CD4-positive, alpha-beta T cell (primary cell): ENCODE measurements at places on chromosomes 13 and 19. TPM values are rescaled to one million over a fixed set of nuclear protein-coding genes. Genes with fewer than 3 reads are reported as not detected.
A peak's percentile ranks its signal among the peaks of the same experiment; 100 is the strongest.

Gene EPS8L1
- total RNA-seq: 2.0 TPM

- H3K36me3 ChIP-seq: no peaks in the 10 kb centered on the region
- DNase-seq: no peak
- no peak overlapping the region for H3K27ac ChIP-seq
- H3K27me3 ChIP-seq: no peaks in the 10 kb centered on the region
- H3K4me1 ChIP-seq: no peaks in the 10 kb centered on the region
These were observed 468.0 kb downstream of the UQCRFS1 start for GRCh38 chr19:28744943-28745342.

Gene SACS
- total RNA-seq: 11.6 TPM

- H3K36me3 ChIP-seq: no peaks in the 10 kb centered on the region
- no peak overlapping the region for H3K27ac ChIP-seq
- peaks cover 3% of the 10 kb centered on the region for H3K27me3 ChIP-seq
- H3K4me3 ChIP-seq: no peak overlapping the region
These were observed 14.8 kb downstream of the ZAR1L start for GRCh38 chr13:32300406-32300805.

DNA sequence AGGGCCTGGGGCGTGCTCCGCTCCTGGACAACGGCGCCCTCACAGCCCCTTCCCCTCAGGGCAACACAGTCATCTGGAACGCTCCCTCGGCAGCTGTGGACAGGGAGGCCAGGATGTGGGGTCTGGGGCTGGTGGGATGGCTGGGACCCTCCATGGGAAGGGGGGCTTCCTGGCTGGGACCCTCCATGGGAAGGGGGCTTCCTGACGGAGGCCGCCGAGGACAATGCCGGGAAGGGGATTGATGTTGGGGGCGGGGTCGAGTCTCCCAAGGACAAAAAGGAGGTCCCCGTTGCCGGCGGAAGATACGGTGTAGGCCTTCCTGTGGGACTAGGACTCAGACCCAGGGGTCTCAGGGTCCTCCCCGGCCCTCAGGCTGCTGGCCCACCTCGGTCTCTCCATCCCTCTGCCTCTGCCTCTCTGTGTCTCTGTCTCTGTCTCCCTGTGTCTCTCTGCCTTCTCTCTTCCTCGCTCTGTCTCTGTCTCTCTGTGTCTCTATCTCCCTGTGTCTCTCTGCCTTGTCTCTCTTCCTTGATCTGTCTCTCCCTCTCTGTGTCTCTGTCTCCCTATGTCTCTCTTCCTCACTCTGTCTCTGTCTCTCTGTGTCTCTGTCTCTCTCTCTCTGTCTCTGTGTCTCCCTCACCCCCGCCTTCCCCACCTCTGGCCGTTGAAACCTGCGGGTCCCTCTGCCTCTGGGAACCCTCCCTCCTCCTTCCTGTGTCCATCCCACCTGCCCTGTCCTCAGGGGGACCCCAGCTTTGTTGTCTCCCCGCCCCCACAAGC lies 2.7 kb upstream of the MADCAM1 start:
- no peak overlapping the region for H3K4me3 ChIP-seq
- no peak for DNase-seq
- no peak overlapping the region for H3K27ac ChIP-seq
- H3K4me1 ChIP-seq: peaks cover 31% of the 10 kb centered on the region
- no peaks in the 10 kb centered on the region for H3K36me3 ChIP-seq

- no peak overlapping the region for H3K27ac ChIP-seq
- H3K27me3 ChIP-seq: peaks cover 85% of the 10 kb centered on the region
- H3K36me3 ChIP-seq: no peaks in the 10 kb centered on the region
These were observed 3.0 kb upstream of the TMEM59L start for GRCh38 chr19:18609717-18610051.

DNA sequence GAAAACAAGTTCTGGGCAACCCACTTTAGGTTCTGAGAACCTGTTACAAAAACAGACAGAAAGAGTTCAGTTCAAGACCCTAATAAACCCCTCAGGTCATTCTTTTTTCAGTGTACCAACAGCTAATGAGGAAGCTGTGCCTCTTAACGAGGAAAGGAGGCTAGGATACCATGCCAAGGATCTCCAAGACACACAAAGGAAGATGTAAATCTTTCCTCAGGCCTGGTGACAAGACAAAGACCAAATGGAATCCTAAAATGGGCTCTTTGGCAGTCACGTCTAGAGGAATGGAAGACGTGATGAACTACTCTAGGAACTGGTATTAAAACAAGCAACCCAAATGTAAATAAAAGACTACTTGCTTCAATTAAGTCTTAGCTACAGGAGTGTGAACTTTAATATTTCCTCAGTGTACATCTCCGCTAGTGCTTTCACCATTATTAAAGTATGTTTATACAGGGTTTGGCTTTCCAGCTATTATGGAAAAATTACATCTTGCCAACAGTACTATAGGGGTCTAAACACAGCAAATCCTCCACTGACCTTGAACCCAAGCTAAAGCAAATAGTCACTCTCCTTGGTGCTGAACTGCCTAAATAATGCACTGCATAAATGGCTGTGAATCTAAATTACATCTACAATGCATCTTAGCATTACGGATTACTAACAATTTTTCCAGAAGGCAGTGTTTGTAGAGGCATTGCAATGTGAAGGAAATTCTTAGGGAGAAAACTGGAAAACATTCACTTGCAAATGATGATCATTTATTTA lies 42.3 kb downstream of the ENOX1 start:
- H3K4me3 ChIP-seq: no peak overlapping the region
- no peak for DNase-seq
- no peak overlapping the region for H3K27ac ChIP-seq
- no peaks in the 10 kb centered on the region for H3K36me3 ChIP-seq
- H3K4me1 ChIP-seq: no peaks in the 10 kb centered on the region

DNA sequence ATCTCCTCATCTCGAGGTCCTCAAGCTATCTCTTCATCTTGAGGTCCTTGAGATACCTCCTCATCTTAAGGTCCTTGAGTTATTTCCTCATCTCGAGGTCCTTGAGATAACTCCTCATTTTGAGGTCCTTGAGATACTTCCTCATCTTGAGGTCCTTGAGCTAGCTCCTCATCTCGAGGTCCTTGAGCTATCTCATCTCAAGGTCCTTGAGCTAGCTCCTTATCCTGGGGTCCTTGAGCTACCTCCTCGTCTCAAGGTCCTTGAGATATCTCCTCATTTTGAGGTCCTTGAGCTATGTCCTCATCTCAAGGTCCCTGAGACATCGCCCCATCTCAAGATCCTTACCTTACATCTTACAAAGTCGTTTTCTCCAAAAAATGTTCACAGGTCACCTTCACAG lies 18.7 kb downstream of the VAV1 start:
- peak overlapping the region; percentile 14 for H3K27ac ChIP-seq
- no peak for DNase-seq
- H3K36me3 ChIP-seq: peaks cover 50% of the 10 kb centered on the region

- H3K36me3 ChIP-seq: peaks cover 68% of the 10 kb centered on the region
- no peaks in the 10 kb centered on the region for H3K27me3 ChIP-seq
- no peak for DNase-seq
- H3K4me1 ChIP-seq: no peaks in the 10 kb centered on the region
- H3K4me3 ChIP-seq: no peak overlapping the region
- H3K27ac ChIP-seq: no peak overlapping the region
These were observed 18.9 kb upstream of the TMEM160 start for GRCh38 chr19:47067215-47067847.

DNA sequence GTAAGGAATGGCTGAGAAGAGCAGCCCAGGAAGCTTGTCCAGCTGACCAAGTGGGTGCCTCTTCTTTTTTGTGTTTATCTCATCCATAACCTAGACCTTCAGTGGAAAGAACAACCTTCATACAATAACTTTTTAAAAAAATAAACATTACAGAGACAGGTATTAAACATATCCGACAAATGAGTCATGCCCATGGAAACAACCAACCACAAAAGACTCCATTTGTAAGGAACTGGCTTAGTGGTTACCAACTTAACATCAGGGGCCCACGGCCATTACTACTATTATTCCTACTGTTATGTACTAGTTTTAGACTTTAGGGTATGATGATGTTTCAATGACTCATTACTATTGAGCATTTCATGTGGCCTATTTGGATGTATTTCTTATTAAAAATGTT lies 191.7 kb upstream of the SERP2 start:
- no peaks in the 10 kb centered on the region for H3K4me1 ChIP-seq
- H3K27ac ChIP-seq: no peak overlapping the region
- H3K4me3 ChIP-seq: no peak overlapping the region
- H3K27me3 ChIP-seq: no peaks in the 10 kb centered on the region
- no peaks in the 10 kb centered on the region for H3K36me3 ChIP-seq

Gene DDA1
- 43.4 TPM for total RNA-seq

Gene LRRC4B
- not detected for total RNA-seq

DNA sequence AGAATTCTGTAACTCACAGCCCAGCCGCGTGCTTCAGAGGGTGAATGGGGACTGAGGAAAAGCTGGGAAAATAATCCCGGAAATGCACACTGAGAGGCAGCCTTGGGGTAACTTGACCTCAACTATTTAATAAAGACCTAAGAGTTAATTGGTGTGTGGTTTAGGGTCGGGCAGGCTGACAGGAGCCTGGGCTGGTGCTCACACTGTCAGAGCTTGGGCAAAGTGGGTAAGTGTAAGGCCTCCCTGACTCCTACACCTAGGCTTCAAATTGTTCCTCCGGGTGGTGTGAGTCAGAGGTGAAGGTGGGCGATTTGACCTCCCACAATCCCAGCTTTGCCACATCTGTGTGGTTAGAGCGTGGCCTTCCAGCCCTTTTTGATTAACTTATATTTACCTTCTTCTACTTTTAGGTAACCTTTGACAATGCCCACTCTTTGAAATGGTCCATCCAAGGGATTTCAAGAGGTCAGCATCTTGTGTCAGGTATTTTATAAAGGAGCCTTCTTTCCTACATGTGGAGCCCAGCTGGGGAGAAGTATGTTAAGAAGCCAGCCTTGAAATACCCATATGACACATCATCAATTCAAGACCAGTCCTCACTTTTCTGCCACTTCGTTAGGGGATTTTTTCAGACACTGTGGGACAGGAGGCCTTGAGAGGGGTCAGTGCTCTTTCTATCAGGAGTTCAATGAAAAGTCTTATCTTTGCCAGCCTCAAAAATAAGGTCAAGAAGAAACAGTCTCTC lies 114.2 kb downstream of the NUFIP1 start:
- H3K27me3 ChIP-seq: peaks cover 2% of the 10 kb centered on the region
- DNase-seq: no peak
- H3K36me3 ChIP-seq: no peaks in the 10 kb centered on the region
- no peak overlapping the region for H3K4me3 ChIP-seq
- no peak overlapping the region for H3K27ac ChIP-seq

GRCh38 chr13:49836516-49836915 lies 44.0 kb upstream of the KPNA3 start:
- H3K4me1 ChIP-seq: no peaks in the 10 kb centered on the region
- H3K4me3 ChIP-seq: no peak overlapping the region
- no peak overlapping the region for H3K27ac ChIP-seq
- no peaks in the 10 kb centered on the region for H3K27me3 ChIP-seq
- H3K36me3 ChIP-seq: no peaks in the 10 kb centered on the region
- no peak for DNase-seq
